ENCODE measurements at places on chromosomes 7 and 10.

DNA sequence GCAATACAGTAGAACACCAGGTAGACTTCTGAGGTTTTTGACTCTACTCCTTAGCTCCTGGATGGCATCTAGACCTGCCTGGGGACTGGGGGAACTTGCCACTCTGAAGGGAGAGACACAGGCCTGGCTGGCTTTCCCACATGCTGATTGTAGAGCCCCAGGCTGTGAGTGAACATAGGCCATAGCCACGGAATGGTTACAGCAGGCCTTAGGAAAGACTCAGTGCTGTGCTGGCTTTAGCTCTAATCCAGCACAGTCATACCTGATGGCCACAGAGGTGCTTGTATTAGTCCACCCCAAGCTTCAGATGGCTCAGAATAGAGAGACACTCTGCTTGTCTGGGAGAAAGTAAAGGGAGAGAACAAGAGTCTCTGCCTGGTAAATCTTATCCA, 35.0 kb upstream of the ARHGAP12 start:
- DNase-seq = no peak

DNA sequence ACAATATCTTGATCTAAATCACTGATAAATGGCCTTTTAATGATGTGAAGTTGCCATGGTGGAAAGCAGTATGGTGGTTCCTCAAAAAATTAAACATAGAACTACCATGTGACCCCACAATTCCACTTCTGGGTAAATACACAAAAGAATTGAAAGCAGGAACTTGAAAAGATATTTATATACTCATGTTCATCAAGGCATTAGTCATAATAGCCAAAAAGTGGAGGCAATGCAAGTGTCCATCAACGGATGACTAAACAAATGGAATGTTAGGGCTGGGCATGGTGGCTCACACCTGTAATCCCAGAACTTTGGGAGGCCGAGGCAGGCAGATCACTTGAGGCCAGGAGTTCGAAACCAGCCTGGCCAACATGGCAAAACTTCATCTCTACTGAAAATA, 2.0 kb upstream of the DNAJC12 start:
- no peak for DNase-seq

GRCh38 chr10:69489506-69490090, 38.3 kb downstream of the TSPAN15 start:
- no peak for DNase-seq

DNA sequence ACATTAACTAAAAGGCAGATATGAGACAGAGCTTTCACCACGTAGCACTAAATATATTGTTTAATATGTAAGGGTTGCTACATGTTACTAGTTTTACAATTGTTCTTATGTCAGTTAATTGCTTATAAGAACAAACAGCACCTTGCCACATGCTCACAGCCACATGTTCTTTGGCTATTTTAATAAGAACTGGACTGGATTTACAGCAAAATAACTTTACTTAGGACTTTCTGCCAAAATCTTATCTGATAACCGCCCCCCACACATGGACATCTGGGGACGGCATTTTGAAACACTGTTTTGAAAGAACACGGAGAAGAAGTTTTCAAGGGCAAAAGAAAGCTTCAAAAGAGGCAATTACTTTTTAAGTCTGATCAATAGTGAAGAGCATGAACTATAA, 45.3 kb downstream of the JAZF1 start:
- no peak for DNase-seq

DNA sequence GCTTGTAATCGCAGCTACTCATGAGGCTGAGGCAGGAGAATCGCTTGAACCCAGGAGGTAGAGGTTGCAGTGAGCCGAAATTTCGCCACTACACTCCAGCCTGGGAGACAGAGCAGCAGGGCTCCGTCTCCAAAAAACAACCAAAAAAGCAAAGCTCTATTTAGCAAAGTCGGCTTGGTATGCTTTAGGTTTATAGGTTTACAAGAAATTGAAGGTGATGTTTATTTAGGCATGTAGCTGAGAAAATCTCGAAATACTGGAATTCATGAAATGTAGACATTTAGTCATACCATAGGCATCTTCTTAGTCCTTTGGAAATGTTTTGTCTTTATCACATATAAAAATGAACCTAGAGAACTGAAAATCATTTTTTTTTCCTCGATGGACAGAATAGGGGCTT, 453.8 kb upstream of the ANKRD30A start:
- DNase-seq = no peak

DNA sequence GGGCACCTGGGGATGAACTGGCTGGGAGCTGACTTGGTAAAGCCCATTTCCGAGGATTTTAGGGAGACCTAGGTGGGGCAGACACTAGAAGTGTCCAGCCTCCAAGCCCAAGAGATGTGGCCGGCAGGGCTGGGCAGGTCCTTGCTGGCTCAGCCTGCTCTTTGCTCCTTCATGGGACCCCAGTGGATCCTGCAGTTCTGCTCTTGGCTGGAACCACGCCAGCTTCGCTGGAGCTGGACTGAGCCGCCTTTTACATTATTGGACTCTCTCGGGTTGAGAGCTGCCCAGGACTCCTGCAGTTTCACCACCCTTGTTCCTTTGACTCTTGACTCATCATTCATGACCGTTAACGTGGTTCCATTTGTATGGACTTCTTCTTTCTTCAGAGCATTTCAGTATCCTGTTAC, 5.7 kb downstream of the PPIF start:
- DNase-seq = no peak

DNA sequence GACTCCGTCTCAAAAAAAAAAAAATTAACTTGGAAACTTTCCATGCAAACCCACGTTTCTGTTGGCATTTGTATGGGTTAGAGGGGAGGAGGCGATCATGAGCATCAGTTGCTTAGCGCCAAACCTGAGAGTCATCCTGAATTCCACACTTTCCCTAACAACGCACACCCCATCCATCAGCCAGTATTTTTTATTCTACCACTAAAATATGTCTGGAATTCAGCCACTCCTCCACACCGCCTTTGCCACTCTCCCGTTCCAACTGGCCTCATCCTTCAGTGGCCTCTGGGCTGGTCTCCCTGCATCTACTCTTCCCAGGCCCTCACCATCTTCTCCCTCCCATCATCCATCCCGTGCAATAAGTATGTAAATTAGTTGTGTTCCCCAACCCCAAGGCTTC, 4.7 kb upstream of the LMBR1 start:
- no peak for DNase-seq

DNA sequence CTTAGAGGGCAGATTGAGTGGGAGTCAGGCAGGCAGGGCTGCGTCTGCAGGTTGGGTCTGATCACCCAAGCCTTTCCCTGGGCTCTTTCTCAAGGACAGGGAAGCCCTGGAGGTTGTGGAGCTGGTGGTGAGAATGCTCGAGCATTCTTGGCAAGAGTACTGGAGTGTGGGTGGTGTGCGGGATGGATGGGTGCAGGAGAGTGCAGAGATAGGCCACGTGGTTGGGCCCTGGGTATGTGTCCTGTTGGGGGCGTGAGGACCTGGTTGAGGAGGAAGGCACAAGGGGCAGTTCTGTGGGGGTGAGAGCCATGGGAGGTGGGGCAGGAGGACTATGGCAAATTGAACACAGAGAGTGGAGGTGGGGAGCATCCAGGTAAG, 135.9 kb downstream of the PTPN20 start:
- DNase-seq = no peak

Measured in activated naive CD4-positive, alpha-beta T cell (primary cell).